ENCODE measurements at places on chromosomes 6 and 20.

DNA sequence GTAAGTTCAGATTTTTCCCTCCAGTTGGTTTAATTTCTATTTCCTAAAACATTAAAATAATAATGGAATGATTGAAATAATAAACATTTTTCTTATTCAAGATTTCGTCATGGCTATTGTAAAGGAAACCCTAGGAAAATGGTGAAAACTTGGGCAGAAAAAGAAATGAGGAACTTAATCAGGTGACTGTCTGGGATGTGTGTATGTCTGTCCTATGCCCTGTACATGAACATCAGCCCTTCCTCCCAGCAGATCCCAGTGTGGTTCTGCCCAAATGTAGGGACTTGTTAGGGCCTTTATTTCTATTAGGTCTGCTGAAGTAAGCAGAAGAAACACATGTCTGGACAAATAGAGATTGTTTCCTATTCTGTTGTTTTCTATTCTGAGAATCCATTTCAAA, 13.1 kb downstream of the RIOK1 start:
- no peak for DNase-seq
- H3K36me3 ChIP-seq: peaks cover 33% of the 10 kb centered on the region
- no peak overlapping the region for H3K27ac ChIP-seq

GRCh38 chr6:118886641-118887040, 7.3 kb upstream of the ASF1A start:
- peak overlapping the region; percentile 80 for H3K27ac ChIP-seq
- H3K27me3 ChIP-seq: no peaks in the 10 kb centered on the region
- H3K36me3 ChIP-seq: peaks cover 9% of the 10 kb centered on the region

DNA sequence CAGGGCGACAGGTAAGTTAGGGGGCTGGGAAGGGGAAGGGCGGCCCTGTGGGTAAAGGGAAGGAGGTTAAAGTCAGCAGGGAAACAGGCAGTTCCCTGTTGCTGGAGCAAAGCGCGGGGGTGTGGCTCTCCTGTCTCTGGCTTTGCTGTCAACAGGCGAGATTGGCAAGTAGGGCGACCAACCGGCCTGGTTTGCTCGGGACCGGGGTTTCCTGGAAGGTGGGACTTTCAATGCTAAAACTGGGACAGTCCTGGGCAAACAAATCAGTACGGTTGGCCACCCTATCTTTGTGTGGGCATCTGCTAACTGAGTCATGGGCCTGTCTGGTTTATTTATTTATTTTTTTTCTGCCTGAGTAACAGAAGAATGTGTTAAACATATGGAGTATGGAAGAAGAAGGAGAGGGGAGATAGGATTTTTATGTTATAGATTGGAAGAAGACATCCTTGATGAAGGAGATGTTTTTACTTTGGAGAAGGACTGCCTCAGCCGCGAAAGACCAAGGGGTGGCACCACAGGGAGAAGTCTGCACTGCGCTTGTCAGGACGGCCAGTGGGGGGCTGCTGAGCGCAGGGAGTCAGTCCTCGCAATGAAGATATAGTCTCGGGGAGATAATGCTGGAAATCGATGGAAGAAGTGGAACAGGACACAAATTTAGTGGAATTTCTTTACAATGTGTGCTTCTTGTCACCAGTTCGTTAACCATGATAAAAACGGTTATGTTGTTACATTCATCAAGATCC, 43.4 kb upstream of the ESR1 start:
- no peaks in the 10 kb centered on the region for H3K27me3 ChIP-seq
- no peaks in the 10 kb centered on the region for H3K36me3 ChIP-seq
- peaks cover 10% of the 10 kb centered on the region for H3K4me1 ChIP-seq
- H3K4me3 ChIP-seq: peak overlapping the region; percentile 61

DNA sequence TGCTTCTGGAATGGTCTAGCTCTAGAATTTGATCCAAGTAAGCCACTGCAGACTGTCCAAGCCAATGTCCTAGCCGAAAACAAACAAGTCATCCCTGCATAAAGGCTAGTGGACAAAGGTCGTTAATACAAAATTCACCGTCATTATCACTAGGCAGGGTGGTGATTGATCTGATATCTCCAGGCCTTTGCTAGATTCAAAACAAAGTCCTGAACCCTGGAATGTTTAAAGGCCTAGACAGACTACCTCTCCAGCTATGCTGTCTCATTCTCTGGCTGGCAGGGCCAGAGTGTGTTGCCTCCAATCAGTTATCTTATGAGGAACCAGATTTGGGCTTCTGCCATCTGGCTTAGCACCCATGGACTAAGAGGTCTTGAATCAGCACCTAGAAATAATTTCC, 38.3 kb downstream of the MAP7 start:
- H3K27me3 ChIP-seq: peaks cover 10% of the 10 kb centered on the region
- H3K4me1 ChIP-seq: no peaks in the 10 kb centered on the region
- no peaks in the 10 kb centered on the region for H3K36me3 ChIP-seq
- no peak overlapping the region for H3K27ac ChIP-seq

- no peak overlapping the region for H3K27ac ChIP-seq
- H3K4me3 ChIP-seq: no peak overlapping the region
- H3K27me3 ChIP-seq: no peaks in the 10 kb centered on the region
- peaks cover 22% of the 10 kb centered on the region for H3K36me3 ChIP-seq
These were observed 113.8 kb downstream of the PLEKHG1 start for GRCh38 chr6:150713487-150713886.

GRCh38 chr6:154457881-154458284, 52.6 kb downstream of the CNKSR3 start:
- no peaks in the 10 kb centered on the region for H3K36me3 ChIP-seq
- H3K27ac ChIP-seq: no peak overlapping the region
- DNase-seq: no peak
- no peak overlapping the region for H3K4me3 ChIP-seq
- no peaks in the 10 kb centered on the region for H3K4me1 ChIP-seq

DNA sequence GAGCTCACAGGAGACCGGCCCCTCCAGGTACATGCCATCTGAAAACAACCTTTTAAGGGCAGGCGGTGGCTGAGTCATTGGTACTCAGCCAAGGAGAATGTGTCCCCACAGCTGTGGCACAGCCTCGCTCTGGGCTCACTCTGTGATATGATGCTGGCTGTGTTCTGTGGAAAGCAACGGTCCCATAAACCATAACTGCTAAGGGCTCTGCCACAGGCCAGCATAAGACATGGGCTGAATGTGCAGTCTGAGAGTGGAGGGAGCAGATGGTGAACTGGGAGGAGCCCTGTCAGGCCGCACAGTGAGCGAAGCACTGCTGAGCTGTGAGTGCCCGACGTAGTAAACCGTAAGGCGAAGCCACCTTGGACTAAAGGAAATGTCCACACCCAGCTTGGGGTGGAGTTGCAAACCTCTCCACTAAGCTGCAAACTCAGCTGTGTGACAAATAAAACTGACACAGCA, 375.8 kb downstream of the THBS2 start:
- no peak overlapping the region for H3K27ac ChIP-seq
- no peaks in the 10 kb centered on the region for H3K4me1 ChIP-seq
- no peak overlapping the region for H3K4me3 ChIP-seq
- H3K27me3 ChIP-seq: peaks cover 11% of the 10 kb centered on the region
- no peaks in the 10 kb centered on the region for H3K36me3 ChIP-seq

DNA sequence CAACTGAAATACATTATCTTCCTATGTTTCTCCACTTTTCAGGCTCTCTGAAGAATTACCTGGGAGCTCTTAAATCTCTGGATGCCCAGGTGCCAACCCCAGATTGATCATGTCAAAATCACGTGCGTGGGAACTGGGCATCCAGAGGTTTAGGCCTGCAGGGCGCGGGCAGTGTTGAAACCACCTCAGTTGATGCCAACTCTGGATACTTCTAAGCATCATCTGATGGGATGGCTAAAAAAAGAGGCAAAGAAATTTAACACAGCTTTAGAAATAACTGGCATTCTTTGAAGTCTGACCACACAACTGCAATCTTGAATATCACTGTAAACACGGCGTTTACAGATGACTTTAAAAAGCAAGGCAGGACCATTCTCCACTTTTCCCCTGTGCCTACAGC, 41.9 kb downstream of the PTGIS start:
- no peaks in the 10 kb centered on the region for H3K4me1 ChIP-seq
- no peak for DNase-seq
- no peak overlapping the region for H3K4me3 ChIP-seq
- no peak overlapping the region for H3K27ac ChIP-seq
- peaks cover 16% of the 10 kb centered on the region for H3K27me3 ChIP-seq

DNA sequence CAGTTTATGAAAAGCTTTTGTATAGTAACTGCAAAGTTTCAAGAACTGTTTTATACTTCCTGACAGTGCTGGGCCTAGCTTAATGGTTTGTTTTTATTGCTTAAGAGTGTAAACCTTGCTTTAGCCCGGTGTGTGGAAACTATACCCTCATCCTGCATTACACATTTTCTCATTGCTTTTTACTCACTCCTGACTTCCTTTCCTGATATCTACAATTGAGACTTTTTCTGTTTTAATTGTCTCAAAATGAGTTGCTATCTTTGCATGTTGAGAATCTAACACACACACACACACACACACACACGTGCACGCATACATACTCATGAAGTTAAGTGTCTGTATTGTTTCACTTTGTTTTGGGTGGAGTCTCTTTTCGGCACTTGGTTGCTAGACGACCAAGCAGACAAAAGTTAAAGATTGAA, 16.7 kb downstream of the BMP2 start:
- no peak overlapping the region for H3K4me3 ChIP-seq
- H3K27ac ChIP-seq: no peak overlapping the region
- H3K4me1 ChIP-seq: no peaks in the 10 kb centered on the region
- DNase-seq: no peak
- no peaks in the 10 kb centered on the region for H3K27me3 ChIP-seq

DNA sequence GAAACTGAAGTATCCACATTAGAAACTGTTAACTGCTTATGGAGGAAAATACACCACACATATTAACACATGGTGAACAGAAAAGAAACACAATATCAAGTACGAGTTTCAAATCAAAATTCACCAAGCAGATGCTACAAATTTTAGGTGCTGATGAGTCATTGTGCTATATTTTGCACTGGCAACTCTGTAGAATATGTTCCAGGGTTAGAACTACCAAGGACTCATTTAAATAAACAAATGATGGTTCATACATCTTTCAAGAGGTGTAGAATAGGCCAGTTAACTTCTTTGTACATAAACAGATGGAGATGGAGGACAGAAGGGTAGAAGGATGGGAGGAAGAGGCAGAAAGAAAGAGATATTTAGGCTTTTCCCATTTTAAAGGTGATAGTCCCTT, 184.9 kb downstream of the ARHGAP18 start:
- no peaks in the 10 kb centered on the region for H3K27me3 ChIP-seq
- no peak overlapping the region for H3K4me3 ChIP-seq
- H3K4me1 ChIP-seq: no peaks in the 10 kb centered on the region
- H3K27ac ChIP-seq: no peak overlapping the region
- no peak for DNase-seq
- no peaks in the 10 kb centered on the region for H3K36me3 ChIP-seq

GRCh38 chr6:79570129-79571029, 33.1 kb upstream of the LCA5 start:
- DNase-seq: no peak
- no peaks in the 10 kb centered on the region for H3K27me3 ChIP-seq
- no peak overlapping the region for H3K4me3 ChIP-seq
- no peaks in the 10 kb centered on the region for H3K36me3 ChIP-seq

Measured in memory B cell (primary cell).